ENCODE measurements at places on chromosomes 7 and 10. TPM values are rescaled to one million over a fixed set of nuclear protein-coding genes. Genes with fewer than 3 reads are reported as not detected.

Gene PTF1A
- not detected for total RNA-seq

Gene ANKRD61
- total RNA-seq, result not detected

Gene VSTM4
- total RNA-seq, result 9.5 TPM

Gene HECW1
- 4.8 TPM for total RNA-seq

Gene C10orf67
- 0.25 TPM for total RNA-seq

Gene CACNA2D1
- total RNA-seq, result 31.1 TPM

Gene OPN1SW
- not detected for total RNA-seq

Gene CHCHD1
- 23.1 TPM for total RNA-seq

Gene OR2A42
- total RNA-seq, result 0.32 TPM

Gene NUDCD3
- total RNA-seq, result 49.2 TPM

Gene TACR2
- total RNA-seq, result not detected

Gene BAMBI
- 0.76 TPM for total RNA-seq

Gene PDE6C
- total RNA-seq, result not detected

Gene SPDYE2B
- total RNA-seq, result not detected

Gene STK31
- not detected for total RNA-seq

Gene RHOBTB1
- total RNA-seq, result 16.2 TPM

Gene GNAT3
- not detected for total RNA-seq

Gene CRHR2
- not detected for total RNA-seq

Gene MACROH2A2
- 14.7 TPM for total RNA-seq

Gene PPRC1
- 16.4 TPM for total RNA-seq

Gene RGR
- not detected for total RNA-seq

Gene PRR15
- 6.1 TPM for total RNA-seq

Gene FAM25G
- total RNA-seq, result not detected

Gene SYT15
- total RNA-seq, result 1.2 TPM

Gene MBLAC1
- total RNA-seq, result 0.43 TPM

Gene SLK
- 37.1 TPM for total RNA-seq

Gene VIPR2
- total RNA-seq, result not detected

Gene SPAM1
- total RNA-seq, result not detected

Gene DKK1
- 558 TPM for total RNA-seq

Gene PAX4
- not detected for total RNA-seq

Gene RBM28
- total RNA-seq, result 11.3 TPM

Gene LIPN
- not detected for total RNA-seq

Gene OGDHL
- 0.51 TPM for total RNA-seq

Gene FAM25C
- total RNA-seq, result not detected

Measured in GM23248 (cell line).